ENCODE measurements at places on chromosomes 7 and 10. TPM values are rescaled to one million over a fixed set of nuclear protein-coding genes. Genes with fewer than 3 reads are reported as not detected.

DNA sequence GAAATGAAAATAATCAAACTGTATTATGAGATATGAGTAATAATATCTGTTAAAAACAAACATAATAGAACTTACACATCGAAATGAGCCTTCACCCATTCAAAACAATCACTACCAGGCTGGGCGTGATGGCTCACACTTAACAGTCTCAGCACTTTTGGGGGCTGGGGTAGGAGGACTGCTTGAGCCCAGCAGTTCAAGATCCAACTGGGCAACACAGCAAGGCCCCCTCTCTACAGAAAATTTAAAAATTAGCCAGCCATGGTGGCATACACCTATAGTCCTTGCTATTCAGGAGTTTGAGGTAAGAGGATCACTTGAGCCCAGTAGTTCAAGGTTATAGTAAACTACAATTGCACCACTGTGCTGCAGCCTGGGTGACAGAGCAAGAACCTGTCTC lies 75.8 kb downstream of the NT5C2 start:
- no peak for DNase-seq
- no peaks in the 10 kb centered on the region for H3K27me3 ChIP-seq
- H3K4me1 ChIP-seq = peaks cover 6% of the 10 kb centered on the region
- peaks cover 1% of the 10 kb centered on the region for H3K36me3 ChIP-seq

DNA sequence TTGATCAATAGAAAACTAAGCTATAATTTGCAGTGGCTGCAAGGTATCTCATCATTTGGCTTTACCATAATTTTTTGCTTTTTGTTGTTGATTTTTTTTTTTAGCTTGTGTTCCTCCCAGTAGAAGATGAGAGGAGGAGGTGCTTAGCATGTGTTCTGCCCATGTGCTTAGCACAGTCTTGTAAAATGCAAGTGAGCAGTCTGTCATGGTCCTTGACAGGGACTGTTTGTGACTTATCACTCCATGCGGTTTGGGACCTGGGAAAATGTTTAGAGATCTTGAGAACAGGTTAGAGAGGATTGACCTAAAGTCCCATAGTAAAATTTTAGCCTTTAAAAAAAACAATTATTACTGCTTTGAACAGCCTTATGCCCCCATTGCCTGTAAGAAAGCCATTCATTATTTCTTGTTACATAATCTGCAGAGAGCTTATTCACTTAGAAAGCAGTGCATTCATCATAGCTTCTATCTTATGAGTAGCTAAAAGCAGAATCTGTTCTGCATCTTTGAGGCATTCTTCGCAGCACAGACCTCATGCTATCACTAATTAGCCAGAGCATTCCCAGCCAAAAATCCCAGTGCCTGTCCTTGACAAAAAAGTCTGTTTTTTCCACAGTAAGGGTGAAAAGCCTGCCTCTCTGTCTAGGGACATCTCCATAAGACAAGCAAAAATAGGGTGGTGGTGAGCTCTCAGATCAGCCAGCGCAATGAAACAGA lies 748.7 kb upstream of the GALNT17 start:
- no peak overlapping the region for H3K4me3 ChIP-seq
- H3K27ac ChIP-seq = no peak overlapping the region
- H3K36me3 ChIP-seq = no peaks in the 10 kb centered on the region
- DNase-seq = no peak

GRCh38 chr7:134737566-134738345 lies 41.7 kb upstream of the CALD1 start:
- no peaks in the 10 kb centered on the region for H3K36me3 ChIP-seq
- DNase-seq = no peak
- H3K27me3 ChIP-seq = no peaks in the 10 kb centered on the region
- H3K4me3 ChIP-seq = no peak overlapping the region

DNA sequence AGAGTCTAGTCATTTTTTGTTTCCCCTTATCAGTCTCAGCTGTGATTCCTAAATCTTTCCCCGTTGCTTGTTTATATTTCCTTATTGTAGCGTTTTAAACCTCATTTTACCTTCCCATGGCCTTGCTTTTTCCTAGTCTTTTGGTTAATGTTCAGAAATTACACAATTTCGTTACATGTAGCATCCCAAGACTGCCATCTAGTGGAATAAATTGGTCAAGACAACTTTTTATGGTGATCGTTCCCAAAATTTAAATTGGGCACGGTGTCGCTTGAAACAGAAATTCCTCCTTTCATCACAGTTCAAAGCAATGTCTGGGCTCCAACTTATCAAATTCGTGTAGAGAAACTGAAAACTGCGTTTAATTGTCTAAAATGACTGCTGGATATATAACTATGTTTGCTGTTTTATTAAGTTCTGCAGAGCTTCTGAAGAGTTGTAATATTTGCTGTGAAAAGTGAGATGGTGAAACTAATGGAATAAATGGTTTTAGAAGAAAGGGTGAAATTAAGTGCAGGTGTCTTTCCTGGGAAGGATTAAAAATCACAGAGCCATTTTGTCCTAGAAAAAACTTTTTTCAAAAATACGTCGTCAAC lies 370.2 kb downstream of the PHF14 start:
- no peak overlapping the region for H3K4me3 ChIP-seq
- no peaks in the 10 kb centered on the region for H3K36me3 ChIP-seq
- no peak overlapping the region for H3K27ac ChIP-seq
- peaks cover 11% of the 10 kb centered on the region for H3K27me3 ChIP-seq

GRCh38 chr10:117248750-117249465 lies 8.0 kb downstream of the SLC18A2 start:
- H3K27ac ChIP-seq = no peak overlapping the region
- no peak for DNase-seq
- no peak overlapping the region for H3K4me3 ChIP-seq
- H3K4me1 ChIP-seq = peaks cover 8% of the 10 kb centered on the region

DNA sequence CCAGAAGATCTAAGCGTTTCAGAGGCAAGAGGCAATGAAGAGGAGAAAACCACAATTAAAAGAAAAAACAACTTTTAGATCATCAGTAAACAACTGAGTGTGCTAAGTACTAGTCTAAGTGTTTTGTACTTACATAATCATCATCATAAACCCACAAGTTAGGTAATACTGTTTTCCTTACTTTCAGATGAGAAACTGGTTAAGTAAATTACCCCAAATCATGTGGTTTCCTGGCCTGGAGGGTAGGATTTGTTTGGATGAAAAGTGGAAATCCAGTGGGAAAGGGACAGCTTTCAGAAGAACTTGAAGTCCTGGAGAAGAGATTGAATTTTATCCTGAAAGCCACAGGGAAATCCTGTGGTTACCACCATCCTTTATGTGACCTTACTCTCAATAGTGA lies 463.3 kb downstream of the LRMDA start:
- no peak overlapping the region for H3K27ac ChIP-seq
- H3K27me3 ChIP-seq = no peaks in the 10 kb centered on the region
- no peaks in the 10 kb centered on the region for H3K36me3 ChIP-seq
- H3K4me3 ChIP-seq = no peak overlapping the region

GRCh38 chr10:71835671-71836595 lies 15.1 kb downstream of the PSAP start:
- H3K36me3 ChIP-seq = peaks cover 7% of the 10 kb centered on the region
- peaks cover 57% of the 10 kb centered on the region for H3K4me1 ChIP-seq
- no peaks in the 10 kb centered on the region for H3K27me3 ChIP-seq
- H3K27ac ChIP-seq = no peak overlapping the region
- H3K4me3 ChIP-seq = no peak overlapping the region

Gene YKT6
- total RNA-seq = 75.9 TPM

Gene GNAI1
- 2.0 TPM for total RNA-seq
